Sigmoid colon (tissue), 7 donors: ENCODE measurements at places on chromosomes 11 and 22. TPM values are rescaled to one million over a fixed set of nuclear protein-coding genes. Genes with fewer than 3 reads are reported as not detected.

FAM181B gene
- polyA plus RNA-seq = under 0.01 TPM

GRIK4 gene
- polyA plus RNA-seq = 0.10 TPM

PRG3 gene
- not detected for polyA plus RNA-seq

KLHL35 gene
- polyA plus RNA-seq = 0.41 TPM

GGTLC2 gene
- not detected for polyA plus RNA-seq

VSIG2 gene
- polyA plus RNA-seq = 66.9 TPM

DNA sequence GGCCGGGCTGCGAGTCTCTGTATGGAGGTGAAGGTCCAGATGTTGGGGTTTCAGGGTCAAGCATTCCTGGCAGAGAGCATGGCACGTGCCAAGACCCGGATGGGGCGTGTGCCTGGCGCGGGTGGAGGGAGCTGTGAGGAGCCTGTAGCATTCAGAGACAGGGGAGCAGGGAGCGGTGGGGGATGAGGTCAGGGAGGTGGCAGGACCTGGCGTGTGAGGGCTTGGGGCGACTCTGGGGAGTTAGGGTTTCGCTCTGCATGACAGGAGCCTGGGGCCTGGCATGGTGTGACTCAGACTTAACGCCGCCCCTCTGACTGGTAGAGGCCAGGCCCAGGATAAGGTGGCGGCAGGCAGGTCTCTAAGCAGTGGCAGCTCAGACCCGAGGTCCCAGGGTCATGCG is 103.0 kb downstream of the KCNQ1 start:
- no peaks in the 10 kb centered on the region for H3K27me3 ChIP-seq
- peak; percentile 56 for DNase-seq
- H3K36me3 ChIP-seq = no peaks in the 10 kb centered on the region
- no peak overlapping the region for H3K4me3 ChIP-seq
- H3K4me1 ChIP-seq = no peaks in the 10 kb centered on the region
- no peak overlapping the region for H3K27ac ChIP-seq

DNA sequence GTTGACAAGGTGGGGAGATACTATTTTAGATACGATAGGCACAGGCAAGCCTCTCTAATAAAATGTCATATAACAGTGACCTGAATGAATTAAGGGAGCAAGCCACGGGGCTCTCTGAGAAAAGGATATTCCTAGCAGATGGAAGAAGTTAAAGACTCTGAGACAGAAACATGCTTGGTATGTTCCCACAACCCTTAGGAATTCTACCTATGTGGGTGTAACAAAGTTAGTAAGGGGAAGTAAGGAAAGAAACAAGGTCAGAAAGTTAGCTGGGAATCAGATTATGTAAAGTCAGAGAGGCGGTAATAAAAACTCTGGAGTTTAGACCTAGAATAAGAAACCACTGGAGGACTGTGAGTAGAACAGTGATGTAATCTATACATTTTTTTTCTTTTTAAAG is 59.7 kb upstream of the GDPD4 start:
- H3K4me1 ChIP-seq = no peaks in the 10 kb centered on the region
- H3K36me3 ChIP-seq = no peaks in the 10 kb centered on the region
- no peak overlapping the region for H3K27ac ChIP-seq
- DNase-seq = no peak

- DNase-seq = no peak
- H3K27ac ChIP-seq = no peak overlapping the region
- H3K27me3 ChIP-seq = no peaks in the 10 kb centered on the region
- no peak overlapping the region for H3K4me3 ChIP-seq
Measured at GRCh38 chr11:102924851-102925380, 30.6 kb downstream of the MMP13 start.

DNA sequence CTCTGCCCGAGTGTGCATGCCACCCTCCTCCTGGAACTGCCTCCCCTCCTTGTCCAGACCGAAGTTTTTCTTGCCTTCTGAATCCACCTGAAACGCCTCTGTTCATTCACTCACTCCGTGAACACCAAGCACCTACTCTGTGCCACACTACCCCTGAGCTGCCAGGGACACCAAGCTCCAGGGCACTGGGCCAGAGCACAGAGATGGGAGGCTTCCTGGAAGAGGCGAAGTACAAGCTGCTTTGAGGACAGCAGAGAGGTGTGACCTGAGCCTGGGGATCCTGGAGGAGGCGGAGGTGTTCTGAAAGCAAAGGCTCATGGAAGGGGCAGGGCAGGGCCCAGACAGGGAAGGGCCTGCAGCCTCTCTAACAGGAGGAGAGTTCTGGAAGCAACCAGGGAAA is 47.5 kb downstream of the SCUBE1 start:
- H3K36me3 ChIP-seq = no peaks in the 10 kb centered on the region
- no peak overlapping the region for H3K27ac ChIP-seq
- H3K4me1 ChIP-seq = no peaks in the 10 kb centered on the region
- DNase-seq = no peak
- H3K27me3 ChIP-seq = no peaks in the 10 kb centered on the region

DNA sequence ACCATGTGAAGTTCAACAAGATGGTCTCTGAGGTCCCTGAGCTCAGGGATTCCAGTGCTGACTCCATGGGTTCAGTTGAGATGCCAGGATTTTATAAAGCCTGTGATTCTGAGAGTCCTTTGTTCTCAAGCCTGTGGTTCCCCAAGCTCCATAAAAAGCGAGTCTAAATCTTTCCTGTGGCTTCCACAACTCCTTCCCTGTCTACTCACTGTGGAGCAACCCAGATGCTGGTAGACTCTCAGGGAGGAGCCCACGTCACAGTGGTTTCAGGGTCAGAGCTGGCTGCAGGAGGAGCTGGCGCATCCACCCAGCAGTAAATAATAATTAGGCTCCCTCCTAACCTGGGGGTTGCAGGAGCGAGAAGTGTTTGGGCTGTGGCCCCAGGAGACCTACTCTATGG is 2.0 kb upstream of the RELT start:
- no peak overlapping the region for H3K4me3 ChIP-seq
- H3K27ac ChIP-seq = no peak overlapping the region
- peaks cover 2% of the 10 kb centered on the region for H3K36me3 ChIP-seq

DNA sequence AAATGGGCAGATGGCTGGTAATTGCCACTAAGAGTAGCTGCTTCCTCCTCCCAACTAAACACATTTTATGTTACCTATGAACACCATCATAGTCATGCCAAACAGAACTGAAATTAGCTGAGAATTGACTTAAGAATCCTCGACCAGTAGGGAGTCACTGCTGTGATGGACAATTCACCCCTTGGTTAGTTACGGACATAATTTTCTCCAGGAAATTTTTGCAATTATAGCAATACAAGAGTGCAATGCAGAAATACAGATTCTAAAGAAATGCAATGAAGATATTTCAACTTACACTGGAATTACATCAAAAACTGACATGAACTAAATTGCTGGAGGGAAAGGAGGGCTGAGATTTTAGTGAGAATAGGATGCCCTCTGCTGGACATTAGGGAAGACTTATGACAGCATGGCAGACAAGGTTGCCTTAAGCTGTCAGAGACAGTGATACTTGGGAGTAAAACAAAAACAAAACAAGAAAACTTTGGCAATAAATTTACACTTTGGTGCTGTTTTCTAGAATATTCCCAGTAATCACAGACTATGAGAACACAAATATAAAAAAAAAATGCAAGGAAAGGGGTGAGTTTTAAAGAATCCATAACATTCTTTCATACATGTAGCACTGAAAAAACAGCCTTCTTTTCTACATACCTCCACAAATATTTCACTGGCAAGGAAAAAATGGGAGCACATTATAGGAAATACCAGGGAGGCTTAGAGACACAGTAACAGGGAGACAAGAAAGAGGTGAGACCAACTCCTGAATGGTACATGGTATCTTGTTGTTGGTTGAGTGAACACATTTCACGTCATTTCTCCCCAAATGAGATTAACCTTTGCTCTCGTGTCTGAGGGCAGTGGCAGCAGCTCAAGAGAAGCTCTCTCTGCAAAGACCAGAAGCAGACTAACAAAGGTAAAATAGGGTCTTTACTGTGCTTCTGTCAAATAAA is 11.2 kb upstream of the PPP2R1B start:
- no peak overlapping the region for H3K27ac ChIP-seq
- H3K4me1 ChIP-seq = no peaks in the 10 kb centered on the region
- DNase-seq = no peak
- no peaks in the 10 kb centered on the region for H3K27me3 ChIP-seq
- no peaks in the 10 kb centered on the region for H3K36me3 ChIP-seq
- H3K4me3 ChIP-seq = no peak overlapping the region

DNA sequence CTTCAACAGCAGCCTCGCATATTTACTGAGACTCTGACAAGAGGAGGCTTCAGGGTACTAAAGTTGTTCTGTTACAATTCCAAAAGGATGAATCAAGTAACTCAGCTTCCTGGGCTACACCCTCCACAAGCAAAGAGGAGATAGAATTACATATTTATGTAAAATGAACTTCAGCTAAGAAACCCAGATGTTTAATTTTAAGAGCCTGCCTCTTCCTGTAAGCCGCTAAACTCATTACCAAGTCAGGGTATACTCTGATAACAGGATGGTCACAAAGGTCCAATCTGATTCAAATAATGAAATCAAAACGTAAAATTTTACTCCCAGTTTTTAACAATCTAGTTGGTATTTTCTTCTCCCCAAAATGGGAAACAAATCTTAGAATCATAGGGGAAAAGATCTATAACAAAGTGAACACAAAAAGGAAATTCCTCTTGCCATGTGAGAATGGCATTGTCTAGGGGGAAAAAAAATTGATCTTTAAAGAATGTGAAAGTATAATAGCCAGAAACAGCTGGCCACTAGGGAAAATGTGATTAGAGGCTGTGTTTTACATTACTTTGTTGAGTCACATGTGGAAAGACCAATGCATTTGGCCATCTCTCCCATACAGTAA is 30.9 kb downstream of the CHEK2 start:
- no peaks in the 10 kb centered on the region for H3K27me3 ChIP-seq
- no peak overlapping the region for H3K4me3 ChIP-seq
- peak overlapping the region; percentile 70 for H3K27ac ChIP-seq
- no peaks in the 10 kb centered on the region for H3K36me3 ChIP-seq

DNA sequence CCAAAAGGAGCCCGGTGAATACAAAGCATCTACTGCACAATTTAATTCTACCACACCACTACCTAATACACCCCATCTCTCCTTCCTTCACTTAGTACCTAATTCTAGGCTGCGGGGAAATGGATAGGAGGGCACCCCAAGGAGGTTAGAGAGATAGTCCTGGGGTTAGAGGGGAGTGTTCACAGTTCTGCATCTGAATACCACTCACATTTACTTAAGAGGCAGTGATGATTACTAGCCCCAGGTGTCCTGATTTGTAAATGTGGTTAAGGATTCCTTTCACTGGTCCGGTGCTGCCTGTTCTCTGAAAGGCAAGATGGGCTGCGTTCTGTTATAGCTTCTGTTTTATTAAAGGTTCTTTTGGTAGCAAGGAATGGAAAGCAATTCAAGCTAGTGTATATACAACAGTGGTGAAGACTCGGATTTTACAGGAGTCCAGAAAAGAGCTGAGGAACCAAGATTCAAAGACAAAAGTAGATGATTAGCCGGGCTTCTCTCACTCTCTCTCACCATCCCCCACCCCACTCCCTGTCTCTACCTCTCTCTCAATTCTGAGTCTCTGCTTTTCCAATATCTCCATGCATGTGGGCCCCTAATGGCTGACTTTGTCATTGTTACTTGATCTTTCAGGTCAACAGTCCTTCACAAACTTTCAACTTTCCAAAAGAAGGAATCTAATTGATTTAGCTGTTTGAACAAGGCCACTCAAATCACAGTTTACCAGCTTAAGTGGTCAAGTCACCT is 8.7 kb upstream of the KCNA4 start:
- no peak overlapping the region for H3K27ac ChIP-seq
- no peak overlapping the region for H3K4me3 ChIP-seq
- H3K36me3 ChIP-seq = no peaks in the 10 kb centered on the region
- H3K4me1 ChIP-seq = no peaks in the 10 kb centered on the region

DNA sequence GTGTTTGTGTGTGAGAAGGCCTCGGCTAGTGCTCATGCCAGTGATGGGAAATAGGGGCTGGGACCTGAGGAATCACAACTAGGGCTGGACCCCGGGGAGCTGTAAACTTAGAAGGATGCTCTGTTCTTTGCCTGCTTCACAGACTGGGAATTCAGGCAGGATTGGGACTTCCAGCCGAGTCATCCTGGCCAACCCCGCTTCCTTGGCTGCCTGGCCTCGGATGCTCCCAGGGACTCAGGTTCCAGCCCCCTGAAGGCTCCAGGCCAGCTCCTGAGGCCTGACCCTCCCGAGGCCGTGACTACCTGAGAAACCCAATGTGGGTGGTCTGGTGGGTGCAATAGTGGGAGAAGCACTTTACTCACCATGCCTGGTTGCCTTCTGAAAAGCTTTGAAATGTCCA is 44.7 kb downstream of the IRAG1 start:
- H3K27ac ChIP-seq = peak overlapping the region; percentile 8
- H3K4me1 ChIP-seq = no peaks in the 10 kb centered on the region
- no peak overlapping the region for H3K4me3 ChIP-seq
- H3K36me3 ChIP-seq = peaks cover 22% of the 10 kb centered on the region

GRCh38 chr11:6475936-6476335 is 2.2 kb upstream of the TRIM3 start:
- H3K27me3 ChIP-seq = no peaks in the 10 kb centered on the region
- H3K27ac ChIP-seq = no peak overlapping the region
- no peaks in the 10 kb centered on the region for H3K4me1 ChIP-seq
- DNase-seq = no peak
- H3K36me3 ChIP-seq = peaks cover 27% of the 10 kb centered on the region

- DNase-seq = no peak
- H3K4me3 ChIP-seq = no peak overlapping the region
- H3K27me3 ChIP-seq = no peaks in the 10 kb centered on the region
- H3K36me3 ChIP-seq = no peaks in the 10 kb centered on the region
- peaks cover 15% of the 10 kb centered on the region for H3K4me1 ChIP-seq
Measured at GRCh38 chr11:62961017-62961570, 23.7 kb downstream of the SLC22A6 start.

GRCh38 chr11:75814363-75814676 is 690 bp upstream of the UVRAG start:
- H3K4me3 ChIP-seq = peak overlapping the region; percentile 92
- H3K36me3 ChIP-seq = no peaks in the 10 kb centered on the region
- DNase-seq = no peak
- H3K27ac ChIP-seq = peak overlapping the region; percentile 96

DNA sequence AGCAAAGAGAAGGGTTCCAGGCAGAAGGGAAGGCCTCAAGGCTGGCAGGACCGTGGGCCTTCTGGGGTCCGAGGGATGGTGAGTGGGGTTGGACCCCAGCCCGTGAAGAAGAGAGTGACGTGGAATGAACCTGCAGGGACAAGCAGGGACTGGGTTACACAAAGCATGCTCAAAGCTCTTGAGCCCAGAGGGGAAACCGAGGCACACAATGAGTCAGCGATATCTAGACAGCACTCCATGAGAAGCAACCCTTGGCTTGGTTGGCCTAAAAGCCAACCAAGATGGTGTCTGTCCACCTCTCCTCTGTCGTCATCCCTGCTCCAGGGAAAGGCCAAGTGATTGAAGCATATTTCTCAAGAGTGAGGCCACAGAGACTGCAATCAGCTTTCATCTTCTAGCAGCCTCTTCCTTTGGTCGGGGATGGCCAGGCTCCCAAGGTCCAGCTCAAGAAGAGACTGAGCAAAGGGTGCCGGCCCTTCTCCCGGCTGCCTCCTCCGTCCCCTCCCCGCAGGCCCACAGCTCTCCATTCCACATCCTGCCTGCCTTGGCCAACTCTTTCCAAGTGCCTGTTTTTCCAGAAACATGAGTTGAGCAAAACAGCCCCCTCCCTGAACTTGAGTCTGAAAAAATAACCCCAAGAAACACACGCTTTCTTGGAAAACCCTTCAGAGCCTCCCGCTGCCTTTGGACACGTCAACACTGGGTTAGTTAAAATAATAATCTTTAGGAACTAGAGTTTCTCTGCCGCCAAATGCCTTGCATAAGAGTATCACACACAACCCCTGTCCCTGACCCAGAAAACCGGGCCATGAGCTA is 556.6 kb downstream of the MIAT start:
- no peaks in the 10 kb centered on the region for H3K27me3 ChIP-seq
- H3K4me1 ChIP-seq = no peaks in the 10 kb centered on the region
- H3K27ac ChIP-seq = peak overlapping the region; percentile 70
- DNase-seq = peak; percentile 96

- H3K27ac ChIP-seq = no peak overlapping the region
- no peaks in the 10 kb centered on the region for H3K27me3 ChIP-seq
- H3K36me3 ChIP-seq = no peaks in the 10 kb centered on the region
- H3K4me3 ChIP-seq = no peak overlapping the region
Measured at GRCh38 chr11:59076876-59077571, 9.1 kb upstream of the GLYATL1B start.
